ENCODE measurements at places on chromosomes 5 and 9. TPM values are rescaled to one million over a fixed set of nuclear protein-coding genes. Genes with fewer than 3 reads are reported as not detected.

DNA sequence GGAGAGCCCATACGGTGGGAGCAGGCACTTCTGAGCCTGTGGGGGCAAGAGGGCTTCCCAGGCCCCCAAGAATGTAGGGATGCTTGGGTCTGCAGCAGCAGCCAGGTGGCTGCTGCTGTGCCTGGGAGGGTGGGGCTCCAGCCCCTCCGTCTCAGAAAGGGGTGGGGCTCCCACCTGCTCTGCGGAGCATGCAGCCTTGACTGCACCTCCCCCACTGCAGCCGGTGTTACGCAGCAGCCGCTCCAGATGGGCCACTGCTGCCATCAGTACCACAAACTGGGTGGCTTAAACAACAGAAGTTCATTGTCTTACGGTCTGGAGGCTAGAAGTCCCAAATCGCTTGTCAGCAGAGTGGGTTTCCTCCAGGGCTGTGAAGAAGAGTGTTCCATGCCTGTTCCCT lies 365.5 kb downstream of the TMEM38B start:
- no peaks in the 10 kb centered on the region for H3K4me1 ChIP-seq
- no peaks in the 10 kb centered on the region for H3K36me3 ChIP-seq
- no peak overlapping the region for H3K27ac ChIP-seq
- H3K4me3 ChIP-seq, result no peak overlapping the region

DNA sequence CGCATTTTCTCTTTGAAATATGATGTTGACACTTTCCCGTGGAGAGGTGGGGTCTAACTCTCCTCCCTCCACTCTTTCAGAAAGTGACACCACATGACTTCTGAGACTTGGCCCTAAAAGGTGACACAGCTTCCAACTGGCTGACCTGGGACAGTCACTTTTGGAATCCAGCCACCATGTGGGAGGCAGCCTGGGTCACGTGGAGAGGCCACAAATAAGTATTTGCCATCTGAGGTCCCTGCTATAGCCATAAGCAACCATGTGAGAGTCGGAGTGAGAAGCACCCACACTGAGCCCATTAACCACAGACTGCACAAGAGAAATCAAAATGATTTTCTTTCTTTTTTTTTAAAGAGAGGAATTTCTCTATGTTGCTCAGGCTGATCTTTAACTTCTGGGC lies 4.1 kb upstream of the PHYKPL start:
- peak overlapping the region; percentile 28 for H3K27ac ChIP-seq
- peaks cover 22% of the 10 kb centered on the region for H3K4me1 ChIP-seq
- H3K36me3 ChIP-seq, result no peaks in the 10 kb centered on the region
- peak; percentile 63 for DNase-seq
- H3K4me3 ChIP-seq, result no peak overlapping the region

DNA sequence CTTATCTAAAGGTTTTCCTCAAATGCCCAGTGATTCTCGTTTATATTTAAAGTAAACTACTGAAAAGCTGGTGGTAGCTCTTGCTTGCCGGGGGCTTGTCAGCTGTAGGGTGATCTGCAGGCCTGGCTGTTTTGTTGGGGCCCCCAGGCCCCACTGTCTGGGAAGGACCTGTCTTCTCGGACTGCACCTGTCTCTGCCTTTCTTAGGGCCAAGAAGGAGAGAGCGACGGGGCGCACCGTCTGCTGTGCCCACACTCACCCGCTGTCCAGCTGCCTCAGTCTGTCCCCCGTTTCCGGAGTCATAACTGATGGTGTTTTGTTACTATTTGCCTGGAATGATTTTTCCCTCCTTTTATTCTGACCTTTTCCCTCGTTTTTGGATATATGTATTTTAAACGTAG lies 94.1 kb upstream of the CACNA1B start:
- no peak overlapping the region for H3K4me3 ChIP-seq
- H3K27me3 ChIP-seq, result no peaks in the 10 kb centered on the region
- no peaks in the 10 kb centered on the region for H3K36me3 ChIP-seq
- no peak for DNase-seq
- peaks cover 6% of the 10 kb centered on the region for H3K4me1 ChIP-seq

DNA sequence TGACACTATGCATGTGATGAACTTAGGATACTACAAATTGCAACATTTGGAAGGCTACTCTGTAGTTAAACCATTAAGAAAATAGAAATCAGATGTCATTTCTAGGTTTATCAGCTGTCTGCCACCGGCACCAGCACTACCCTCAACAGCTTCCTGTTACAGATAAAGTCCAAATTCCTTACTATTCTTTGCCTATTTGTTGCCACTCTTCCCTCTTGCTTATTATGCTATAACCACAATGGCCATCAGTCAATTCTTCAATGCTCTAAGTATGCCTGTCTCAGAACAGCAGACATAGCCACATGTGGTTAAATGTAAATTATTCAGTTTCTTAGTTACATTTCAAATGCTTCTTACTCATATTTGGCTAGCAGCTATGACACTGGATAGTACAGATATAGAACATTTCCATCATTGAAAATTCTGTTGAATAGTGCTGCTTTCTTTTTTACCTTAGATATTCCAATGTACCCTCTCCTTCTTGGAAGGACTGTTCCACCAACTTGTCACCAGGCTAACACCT lies 21.0 kb downstream of the DHX29 start:
- peaks cover 13% of the 10 kb centered on the region for H3K36me3 ChIP-seq
- no peak for DNase-seq
- no peaks in the 10 kb centered on the region for H3K4me1 ChIP-seq
- no peak overlapping the region for H3K4me3 ChIP-seq

- DNase-seq, result no peak
- no peak overlapping the region for H3K27ac ChIP-seq
- no peaks in the 10 kb centered on the region for H3K4me1 ChIP-seq
Observed at GRCh38 chr9:79170643-79171042, 401.1 kb upstream of the TLE4 start.

GRCh38 chr9:85332487-85332886 lies 409.3 kb downstream of the AGTPBP1 start:
- no peaks in the 10 kb centered on the region for H3K4me1 ChIP-seq
- H3K4me3 ChIP-seq, result no peak overlapping the region
- no peaks in the 10 kb centered on the region for H3K27me3 ChIP-seq
- DNase-seq, result no peak
- H3K36me3 ChIP-seq, result no peaks in the 10 kb centered on the region
- no peak overlapping the region for H3K27ac ChIP-seq

GRCh38 chr9:123912167-123912897 lies 17.6 kb downstream of the DENND1A start:
- no peak overlapping the region for H3K27ac ChIP-seq
- H3K27me3 ChIP-seq, result no peaks in the 10 kb centered on the region
- H3K36me3 ChIP-seq, result no peaks in the 10 kb centered on the region
- DNase-seq, result no peak
- no peak overlapping the region for H3K4me3 ChIP-seq

- no peak overlapping the region for H3K4me3 ChIP-seq
- no peak overlapping the region for H3K27ac ChIP-seq
- no peaks in the 10 kb centered on the region for H3K27me3 ChIP-seq
- no peaks in the 10 kb centered on the region for H3K36me3 ChIP-seq
- no peak for DNase-seq
Observed at GRCh38 chr5:146523698-146524097, 7.7 kb upstream of the GPR151 start.

DNA sequence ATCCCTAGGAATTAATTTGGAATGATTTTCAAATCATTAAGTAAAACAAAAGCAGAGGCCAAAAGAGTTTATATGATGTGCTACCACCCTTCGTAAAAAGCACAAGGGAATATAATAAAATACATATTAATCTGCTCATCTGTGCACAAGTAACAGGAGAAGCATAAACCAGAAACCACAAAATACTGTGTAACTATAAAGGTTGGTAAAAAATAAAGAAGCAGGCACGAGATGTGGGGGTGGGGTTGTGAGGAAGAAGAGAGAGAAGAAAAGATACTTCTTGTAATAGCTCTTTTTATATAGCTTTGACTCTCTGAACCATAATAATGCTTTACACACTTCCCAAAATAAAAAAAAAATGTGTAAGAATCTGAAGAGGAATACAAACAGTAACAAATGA lies 214.9 kb upstream of the EFNA5 start:
- no peaks in the 10 kb centered on the region for H3K27me3 ChIP-seq
- no peak overlapping the region for H3K4me3 ChIP-seq

DNA sequence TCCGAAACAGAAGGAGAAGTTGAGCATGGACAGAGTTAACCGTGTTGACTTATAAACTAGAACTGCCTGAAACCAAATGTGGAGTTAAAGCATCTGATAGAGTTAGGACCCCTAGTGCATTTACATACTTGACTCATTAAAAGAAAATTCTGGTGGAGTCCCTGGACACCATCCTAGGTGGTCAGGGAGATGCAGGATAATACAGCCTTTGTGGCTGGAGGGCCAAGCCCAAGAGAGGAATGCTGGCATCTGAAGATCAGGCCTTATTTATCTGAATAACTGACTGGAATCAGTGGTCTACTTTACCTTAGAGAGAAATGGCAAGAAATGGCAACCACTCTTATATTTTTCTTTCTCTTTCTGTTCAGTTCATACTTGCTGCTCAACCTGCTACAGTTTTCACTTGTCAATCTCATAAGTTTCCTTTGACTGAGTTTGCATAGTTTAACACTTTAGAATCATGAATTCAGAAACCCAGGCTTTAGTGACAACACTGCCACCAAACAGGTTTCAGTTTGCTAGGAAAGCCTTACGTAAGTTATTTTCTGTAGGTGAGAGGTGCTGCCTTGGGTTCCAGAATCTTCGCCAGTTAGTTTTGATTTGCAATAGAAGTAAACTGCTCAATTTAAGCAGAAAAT lies 10.2 kb downstream of the CMYA5 start:
- H3K36me3 ChIP-seq, result no peaks in the 10 kb centered on the region
- no peak overlapping the region for H3K27ac ChIP-seq
- H3K4me1 ChIP-seq, result no peaks in the 10 kb centered on the region

GRCh38 chr5:66742083-66742895 lies 146.1 kb downstream of the MAST4 start:
- peak; percentile 26 for DNase-seq
- no peaks in the 10 kb centered on the region for H3K4me1 ChIP-seq
- H3K27ac ChIP-seq, result no peak overlapping the region
- H3K4me3 ChIP-seq, result no peak overlapping the region

GRCh38 chr9:26210338-26210851 lies 532.2 kb upstream of the TUSC1 start:
- no peaks in the 10 kb centered on the region for H3K4me1 ChIP-seq
- H3K27ac ChIP-seq, result no peak overlapping the region
- no peaks in the 10 kb centered on the region for H3K36me3 ChIP-seq
- no peaks in the 10 kb centered on the region for H3K27me3 ChIP-seq

DNA sequence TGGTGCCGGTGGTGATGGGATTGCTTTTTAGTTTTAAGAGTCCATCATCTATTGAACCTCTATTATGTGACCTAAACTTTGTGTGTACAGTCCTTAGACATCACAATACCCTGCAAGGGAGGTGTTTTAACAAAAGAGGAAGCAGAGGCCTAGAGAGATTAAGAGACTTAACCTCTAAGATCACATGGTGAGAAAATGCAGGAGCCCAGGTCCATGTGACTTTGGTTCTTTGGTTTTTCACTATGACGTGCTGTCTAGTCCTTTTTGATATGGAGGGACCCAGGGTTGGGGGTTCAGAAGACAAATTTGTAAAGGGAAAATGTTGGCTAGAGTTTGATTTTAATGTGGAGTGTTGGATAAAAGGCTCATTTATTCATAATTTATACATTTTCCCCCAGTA lies 34.1 kb upstream of the TRMT10B start:
- no peak overlapping the region for H3K4me3 ChIP-seq
- DNase-seq, result no peak
- H3K27ac ChIP-seq, result no peak overlapping the region
- H3K36me3 ChIP-seq, result no peaks in the 10 kb centered on the region
- no peaks in the 10 kb centered on the region for H3K4me1 ChIP-seq

DNA sequence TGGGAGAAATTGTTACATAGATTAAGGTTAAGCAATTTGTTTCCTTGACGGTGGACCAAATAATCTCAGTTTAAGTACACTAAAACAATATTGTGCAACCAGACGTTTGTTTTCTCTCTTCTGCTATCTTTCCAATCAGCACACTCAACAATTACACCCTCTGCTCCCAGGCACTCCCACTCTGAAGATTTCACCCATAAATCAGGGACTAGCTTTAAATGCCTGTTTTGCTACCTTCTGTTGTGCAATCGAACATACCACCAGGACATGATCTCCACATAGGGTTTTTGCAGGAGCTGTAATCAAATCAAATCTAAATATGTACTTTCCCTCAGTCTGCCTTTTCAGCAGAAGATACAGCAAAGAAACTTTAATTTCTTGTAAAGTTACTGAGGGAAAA lies 405.8 kb upstream of the TLE4 start:
- no peaks in the 10 kb centered on the region for H3K27me3 ChIP-seq
- no peaks in the 10 kb centered on the region for H3K4me1 ChIP-seq
- H3K27ac ChIP-seq, result no peak overlapping the region

DNA sequence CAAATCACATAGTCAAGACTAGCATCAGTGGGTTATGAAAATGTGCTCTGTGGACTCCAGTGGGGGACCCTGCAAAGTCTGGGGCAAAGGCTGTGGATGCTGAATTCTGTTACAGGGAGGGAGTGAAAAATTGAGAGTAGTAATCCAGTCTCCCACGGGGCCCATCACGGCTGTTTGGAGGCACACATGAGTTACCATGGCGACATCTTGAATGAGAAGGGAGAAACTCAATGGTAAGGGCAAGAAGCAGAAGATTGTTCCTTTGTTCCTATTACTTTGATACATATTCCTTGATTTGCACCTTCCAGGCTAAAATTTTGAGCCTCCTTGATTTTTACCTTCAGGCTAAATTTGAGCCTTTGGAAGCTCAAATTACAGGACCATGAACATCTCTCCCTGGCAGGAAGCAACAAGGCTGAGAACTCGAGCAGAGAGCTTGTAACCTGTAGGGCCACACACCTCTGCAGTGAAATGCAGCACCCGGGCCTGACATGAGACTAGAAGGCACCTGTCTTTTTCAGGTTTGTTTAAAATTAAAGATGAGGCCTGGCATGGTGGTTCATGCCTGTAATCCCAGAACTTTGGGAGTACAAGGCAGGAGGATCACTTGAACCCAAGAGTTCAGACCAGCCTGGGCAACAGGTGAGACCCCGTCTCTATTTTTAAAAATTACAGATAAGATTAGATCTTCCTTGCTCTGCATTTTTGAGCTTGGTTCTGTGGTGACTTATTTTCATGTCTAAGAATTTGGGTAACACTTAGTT lies 31.0 kb upstream of the ZFR start:
- H3K27me3 ChIP-seq, result no peaks in the 10 kb centered on the region
- no peaks in the 10 kb centered on the region for H3K4me1 ChIP-seq
- no peak overlapping the region for H3K4me3 ChIP-seq
- no peak for DNase-seq
- no peaks in the 10 kb centered on the region for H3K36me3 ChIP-seq
- H3K27ac ChIP-seq, result no peak overlapping the region

DNA sequence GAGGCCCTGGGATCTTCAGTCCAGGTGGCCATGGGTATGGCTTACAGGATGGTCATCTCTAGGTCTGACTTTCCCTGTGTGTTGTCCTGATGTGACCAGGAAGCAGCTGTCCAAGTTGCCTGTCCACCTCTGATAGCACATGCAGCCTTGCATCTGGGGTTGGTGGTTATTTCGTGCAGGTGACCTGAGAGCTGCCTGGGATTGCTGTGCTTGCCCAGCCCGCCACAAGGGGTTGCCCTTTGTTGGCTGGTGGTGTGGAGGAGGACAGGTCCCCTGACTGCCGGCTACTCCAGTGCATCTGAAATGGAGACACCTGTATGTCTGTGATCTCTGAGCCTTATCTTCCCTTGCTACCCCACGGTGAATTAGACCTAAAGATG lies 212.6 kb downstream of the ARHGAP26 start:
- H3K27me3 ChIP-seq, result no peaks in the 10 kb centered on the region
- no peak for DNase-seq
- H3K4me1 ChIP-seq, result peaks cover 16% of the 10 kb centered on the region

LVRN gene
- total RNA-seq, result 0.90 TPM

ZNF300 gene
- 2.7 TPM for total RNA-seq

MAMDC2 gene
- 2.3 TPM for total RNA-seq

IFNA8 gene
- not detected for total RNA-seq

ARID3C gene
- not detected for total RNA-seq

FST gene
- total RNA-seq, result 3.2 TPM

SLC25A2 gene
- 0.21 TPM for total RNA-seq

EPB41L4B gene
- total RNA-seq, result 87.3 TPM

Measured in colonic mucosa (tissue), 4 donors.